ENCODE measurements at places on chromosomes 5 and 9.

GRCh38 chr5:68369457-68370125 is 154.0 kb downstream of the PIK3R1 start:
- no peak for DNase-seq

GRCh38 chr5:756171-756570 is 28.4 kb downstream of the ZDHHC11B start:
- peak; percentile 82 for DNase-seq

DNA sequence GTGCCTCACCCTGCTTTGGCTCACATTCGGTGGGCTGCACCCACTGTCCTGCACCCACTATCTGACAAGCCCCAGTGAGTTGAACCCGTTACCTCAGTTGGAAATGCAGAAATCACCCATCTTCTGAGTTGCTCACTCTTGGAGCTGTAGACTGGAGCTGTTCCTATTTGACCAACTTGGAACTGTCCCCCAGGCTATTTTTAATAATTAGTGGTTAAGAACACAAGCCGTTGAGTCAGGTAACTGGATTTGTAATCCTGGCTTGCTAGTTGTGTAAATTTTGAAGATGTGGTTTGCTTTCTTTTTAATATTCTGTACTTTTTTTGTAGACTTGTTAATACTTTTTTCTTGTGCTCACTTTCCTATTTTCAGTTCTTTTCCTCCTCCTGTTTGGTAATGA is 81.2 kb downstream of the CNTLN start:
- DNase-seq = no peak

DNA sequence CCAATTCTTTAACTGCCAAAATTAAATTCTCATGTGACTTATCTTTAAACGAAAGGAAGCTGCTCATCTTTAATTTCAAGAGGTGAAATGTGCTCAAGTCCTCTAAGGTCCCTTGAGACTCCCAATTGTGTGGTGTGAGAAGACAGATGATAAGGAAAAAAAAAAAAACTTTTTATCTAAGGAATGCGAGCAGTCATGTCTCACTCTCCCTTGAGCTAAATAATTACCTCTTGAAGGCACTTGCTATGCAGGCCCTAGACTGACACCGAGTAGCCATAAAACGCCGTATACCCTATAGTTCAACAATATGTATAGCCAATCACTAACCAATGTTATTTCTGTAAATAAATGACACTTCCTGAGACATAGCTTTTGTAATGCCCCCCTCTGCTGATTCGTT is 1.5 kb upstream of the DTWD2 start:
- no peak for DNase-seq

DNA sequence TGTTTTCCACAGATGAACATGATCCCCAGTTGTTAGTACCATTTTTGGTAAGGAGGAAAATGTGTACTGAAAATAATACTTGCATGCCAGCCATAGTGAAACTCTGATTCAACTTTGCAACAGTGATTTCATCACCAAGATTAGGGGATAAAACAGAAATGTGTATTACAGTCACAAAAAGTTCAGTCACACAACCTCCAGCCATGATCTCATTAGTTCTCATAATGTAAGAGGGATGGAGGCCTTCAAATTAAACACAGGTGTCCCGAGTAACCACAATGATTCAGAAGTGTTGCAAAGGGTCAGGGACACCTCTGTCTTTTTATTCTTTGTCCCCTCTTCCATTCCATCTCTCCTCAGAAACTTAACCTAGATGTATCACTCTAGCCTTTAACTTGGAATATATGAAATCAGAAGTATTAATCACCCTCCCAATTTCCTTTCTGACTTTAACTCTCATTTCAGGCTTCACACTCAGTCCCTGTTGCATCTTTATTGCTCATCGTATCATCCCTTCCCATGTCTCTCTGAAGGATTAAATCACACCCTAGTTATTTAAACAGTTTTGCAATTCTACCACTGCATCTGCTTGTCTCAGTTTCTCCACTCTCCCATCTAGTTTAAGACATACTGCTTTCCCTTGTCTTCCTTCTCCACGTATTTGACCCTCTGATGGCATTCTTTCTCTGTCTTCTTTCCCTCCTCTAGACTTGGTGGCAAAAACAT is 291.2 kb downstream of the ADAMTS6 start:
- DNase-seq = no peak

GRCh38 chr9:35406183-35406959 is 83.5 kb upstream of the RUSC2 start:
- DNase-seq = peak; percentile 51

DNA sequence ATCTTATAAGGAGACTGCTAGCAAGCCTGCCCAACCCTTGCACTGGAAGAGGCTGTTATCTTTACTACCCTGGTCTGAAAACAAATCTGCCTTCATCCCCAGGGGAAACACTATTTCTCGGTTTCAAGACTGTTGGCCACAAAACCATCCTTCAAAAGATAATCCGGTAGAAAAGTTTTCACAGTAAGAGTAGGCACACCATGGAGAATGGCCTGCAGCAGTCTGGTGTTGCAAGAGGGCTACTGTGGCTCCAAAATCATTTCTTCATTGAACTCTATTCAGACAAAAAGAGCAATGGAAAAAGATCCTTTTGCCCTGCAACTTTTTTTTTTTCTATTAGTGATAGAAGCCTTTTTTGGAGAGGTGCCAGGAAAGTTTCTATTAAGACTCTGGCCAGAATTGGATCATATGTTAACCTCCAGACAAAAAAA is 163.9 kb downstream of the ARHGEF28 start:
- no peak for DNase-seq

DNA sequence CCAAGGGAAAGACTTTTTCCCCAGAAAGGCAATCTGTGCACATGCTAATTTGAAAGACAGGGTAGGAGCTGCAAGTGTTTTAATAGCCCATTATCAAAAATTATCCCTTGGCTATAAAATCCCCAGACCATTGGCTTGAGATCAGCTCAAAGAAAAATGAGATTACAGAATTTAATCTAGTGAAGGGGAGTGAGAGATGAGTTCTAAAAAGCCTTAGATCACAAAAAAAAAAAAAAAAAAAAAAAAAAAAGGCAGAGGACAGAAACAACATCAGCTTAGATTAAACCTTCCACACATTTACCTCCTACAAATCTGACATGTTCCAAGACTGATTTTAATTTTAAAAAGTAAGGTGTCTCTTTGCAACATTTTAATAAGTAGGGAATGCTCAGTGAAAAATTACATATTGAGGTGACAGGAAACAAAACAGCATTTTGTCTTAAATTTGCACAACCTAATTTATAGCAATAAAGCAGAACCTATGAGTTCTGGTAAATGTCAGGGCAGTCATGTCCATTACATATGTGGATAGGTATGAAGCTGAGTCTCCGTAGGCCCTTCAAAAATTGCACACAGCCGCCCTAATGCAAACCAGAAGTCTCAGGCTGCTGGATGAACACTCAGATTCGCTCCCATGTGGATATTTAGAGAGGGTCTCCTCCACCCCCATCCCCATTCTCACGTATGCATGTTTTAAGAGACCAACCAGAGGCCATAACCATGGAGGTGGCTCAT is 43.4 kb downstream of the NFIB start:
- no peak for DNase-seq

GRCh38 chr5:28914297-28914696 is 1875.9 kb upstream of the CDH9 start:
- DNase-seq = no peak

- DNase-seq = no peak
These were observed 34.3 kb downstream of the ZNF462 start for GRCh38 chr9:106897236-106897635.

DNA sequence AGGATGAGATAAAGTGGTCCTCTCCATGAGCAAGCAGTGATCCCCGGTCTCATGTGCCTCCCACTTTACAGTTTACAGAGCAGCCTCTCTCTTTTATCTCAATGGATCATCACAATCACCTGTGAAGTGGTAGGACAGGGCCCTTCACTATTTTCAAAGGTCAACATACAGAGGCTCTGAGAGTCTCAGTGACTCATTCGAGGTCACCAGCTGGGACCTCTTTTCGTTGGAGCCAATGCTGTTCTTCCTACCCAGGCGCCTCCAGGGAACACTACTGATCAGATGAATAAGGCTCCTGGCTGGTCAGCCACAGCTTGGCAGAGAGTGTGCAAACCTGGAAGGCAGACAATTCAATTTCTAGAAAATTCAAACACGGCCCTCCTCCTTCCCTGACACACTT is 16.6 kb downstream of the GGTA1 start:
- DNase-seq = no peak

- no peak for DNase-seq
These were observed 221.7 kb downstream of the ZNF608 start for GRCh38 chr5:124524552-124525232.

- no peak for DNase-seq
These were observed 140.2 kb downstream of the PAX5 start for GRCh38 chr9:36893911-36894310.

DNA sequence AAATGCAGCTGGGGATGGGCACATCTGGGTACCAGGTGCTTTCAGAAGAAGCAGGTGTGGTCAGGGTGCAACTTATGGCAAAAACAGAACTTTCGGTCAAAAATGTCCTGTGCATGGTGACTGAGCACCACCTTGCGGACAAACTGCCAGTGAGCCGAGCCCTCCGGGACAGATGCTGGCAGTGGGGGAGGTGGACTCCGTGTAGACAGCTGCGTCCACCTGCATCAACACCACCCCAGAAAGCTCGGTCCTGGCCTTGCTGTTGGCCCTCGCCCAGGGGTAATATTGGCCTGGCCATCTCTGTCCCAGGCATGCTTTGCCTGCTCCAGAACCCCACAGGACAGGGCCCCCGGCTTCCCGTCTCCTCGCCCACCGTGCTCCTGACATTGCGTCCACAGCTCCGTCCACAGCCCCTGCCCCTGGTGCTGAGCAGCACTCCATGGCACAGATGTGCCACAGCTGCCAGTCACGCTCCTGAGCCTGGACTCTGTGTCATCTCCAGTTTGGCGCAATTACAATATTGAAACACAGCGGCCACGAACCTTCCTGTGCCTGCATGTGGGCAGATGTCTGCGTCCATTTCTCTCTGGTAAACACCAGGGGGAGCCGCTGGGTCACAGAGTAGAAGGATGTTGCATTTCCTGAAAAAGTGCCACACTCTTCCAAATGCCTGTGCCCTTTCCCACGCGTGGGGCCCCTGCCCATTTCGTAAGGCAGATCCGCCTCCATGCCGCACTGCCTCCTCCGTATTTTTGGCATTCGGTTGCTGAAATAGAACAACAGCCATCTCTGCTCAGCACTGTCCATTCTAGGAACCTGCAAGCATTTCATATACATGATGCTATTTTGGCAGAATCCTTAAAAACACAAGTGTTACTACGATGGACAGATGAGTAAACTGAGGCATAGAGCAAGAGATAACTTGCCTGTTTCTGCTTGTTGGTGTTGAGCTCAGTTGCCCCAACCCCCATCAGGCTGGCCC is 33.4 kb upstream of the SLC6A19 start:
- peak; percentile 75 for DNase-seq

DNA sequence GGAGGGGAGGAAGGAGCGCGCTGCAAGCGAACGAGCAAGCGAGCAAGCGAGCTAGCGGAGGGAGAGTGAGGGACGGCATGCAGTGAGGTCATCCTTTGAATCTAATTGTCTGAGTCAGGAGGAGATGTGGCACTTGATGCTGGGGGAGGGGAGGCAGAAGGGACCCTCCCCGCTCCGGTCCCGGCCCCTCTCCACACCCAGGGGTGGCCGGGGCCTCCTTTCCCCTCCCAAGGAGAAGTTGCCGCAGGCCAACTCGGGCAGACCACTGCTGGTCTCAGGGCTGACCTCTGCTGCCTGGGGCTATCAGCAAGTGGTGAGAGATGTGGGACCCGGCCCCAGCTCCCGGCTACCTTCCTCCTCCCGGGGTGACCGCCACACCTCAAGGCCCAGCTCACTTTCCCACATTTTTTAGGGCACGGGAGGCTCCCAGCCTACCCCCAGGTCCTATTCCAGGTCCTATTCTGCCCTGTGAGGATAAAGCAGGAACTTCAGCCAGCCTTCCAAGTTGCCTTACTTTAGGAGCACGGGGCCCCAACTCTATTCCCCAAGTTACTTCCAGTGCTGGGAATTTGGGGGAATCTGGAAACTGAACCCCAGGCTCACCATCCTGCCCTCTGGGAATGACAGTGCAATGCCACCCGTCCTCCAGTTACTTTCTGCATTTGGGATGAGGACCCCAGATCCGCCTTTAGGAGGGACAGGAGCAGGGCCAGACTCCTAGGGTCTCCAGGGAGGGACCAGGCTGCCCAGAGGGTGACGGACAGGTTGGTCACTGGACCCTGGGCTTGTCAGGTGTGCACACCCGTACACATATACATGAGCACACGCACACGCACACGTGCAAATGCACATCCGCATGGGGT is 11.1 kb downstream of the CNTFR start:
- DNase-seq = no peak

DNA sequence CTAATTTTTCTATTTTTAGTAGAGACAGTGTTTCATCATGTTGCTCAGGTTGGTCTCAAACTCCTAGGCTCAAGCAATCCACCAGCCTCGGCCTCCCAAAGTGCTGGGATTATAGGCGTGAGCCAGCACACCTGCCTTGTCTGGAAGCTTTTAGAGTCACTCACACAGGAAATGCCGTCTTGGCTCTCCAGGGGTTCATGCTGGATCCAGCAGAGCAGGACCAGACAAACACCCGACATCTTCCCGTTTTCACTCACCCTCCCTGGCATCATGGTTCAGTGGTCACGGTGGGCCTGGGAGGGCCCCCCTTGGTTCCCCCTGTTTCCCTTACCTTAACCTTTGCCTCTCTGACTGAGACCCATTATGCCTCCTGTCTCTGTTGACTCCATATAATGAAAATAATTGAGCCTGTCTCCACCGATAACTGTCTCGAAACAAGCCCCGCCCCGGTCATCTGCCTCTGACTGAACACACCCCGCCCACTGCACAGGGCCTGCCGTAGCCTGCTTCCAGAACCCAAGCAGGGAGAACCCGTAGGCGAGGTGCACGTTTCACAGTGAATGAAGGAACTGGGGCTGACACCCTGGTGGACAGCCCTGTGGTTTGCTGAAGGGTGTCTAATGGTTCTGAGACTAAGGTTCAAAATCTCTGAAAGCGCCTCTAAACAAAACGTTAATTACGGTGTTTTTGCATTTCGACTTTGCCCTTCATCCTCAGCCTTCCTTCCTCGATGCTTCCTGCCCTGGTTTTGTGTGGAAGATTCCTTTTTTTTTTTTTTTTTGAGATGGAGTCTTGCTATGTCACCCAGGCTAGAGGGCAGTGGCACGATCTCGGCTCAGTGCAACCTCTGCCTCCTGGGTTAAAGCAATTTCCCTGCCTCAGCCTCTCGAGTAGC is 39.7 kb upstream of the SPRY4 start:
- DNase-seq = no peak

GRCh38 chr5:146529984-146530383 is 14.0 kb upstream of the GPR151 start:
- DNase-seq = no peak

DNA sequence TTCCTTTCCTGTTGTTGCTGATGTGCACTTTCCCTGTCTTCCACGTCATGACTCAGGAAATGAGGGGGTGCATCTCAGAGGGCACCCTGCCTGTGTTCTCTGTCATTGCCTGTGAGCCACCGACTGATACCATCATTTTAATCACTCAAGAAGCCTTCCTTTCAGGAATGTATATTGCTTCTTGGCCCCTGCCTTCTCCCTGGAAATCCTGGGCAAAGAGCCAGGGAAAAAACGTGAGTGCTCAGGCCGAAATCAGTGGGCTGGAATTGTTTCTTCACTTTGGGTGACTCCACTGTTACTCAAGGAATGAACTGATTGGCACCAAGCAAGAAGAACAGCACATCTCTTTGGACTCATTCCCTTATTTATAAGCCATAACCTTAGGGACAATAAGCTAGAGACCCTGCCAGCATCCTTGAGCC is 126.1 kb downstream of the SNX18 start:
- DNase-seq = peak; percentile 45

All from aorta (tissue), 5 donors.